ENCODE measurements at places on chromosomes 6 and 20.

DNA sequence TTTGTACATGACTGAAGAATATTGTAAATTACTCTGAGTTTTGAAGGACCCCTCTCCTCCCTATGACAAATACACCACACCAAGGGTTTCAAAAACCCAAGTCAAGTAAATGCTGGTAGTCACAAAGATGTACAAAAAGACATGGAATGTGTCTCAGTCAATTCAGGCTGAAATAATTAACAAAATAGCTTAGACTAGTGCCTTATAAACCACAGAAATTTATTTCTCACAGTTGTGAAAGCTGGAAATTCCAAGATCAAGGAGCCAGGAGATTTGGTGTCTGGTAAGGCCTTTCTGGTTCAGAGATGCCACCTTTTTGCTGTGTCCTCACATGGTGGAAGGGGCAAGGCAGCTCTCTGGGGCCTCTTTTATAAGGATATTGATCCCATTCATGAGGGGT is 202.3 kb upstream of the RIN2 start:
- no peak for DNase-seq

DNA sequence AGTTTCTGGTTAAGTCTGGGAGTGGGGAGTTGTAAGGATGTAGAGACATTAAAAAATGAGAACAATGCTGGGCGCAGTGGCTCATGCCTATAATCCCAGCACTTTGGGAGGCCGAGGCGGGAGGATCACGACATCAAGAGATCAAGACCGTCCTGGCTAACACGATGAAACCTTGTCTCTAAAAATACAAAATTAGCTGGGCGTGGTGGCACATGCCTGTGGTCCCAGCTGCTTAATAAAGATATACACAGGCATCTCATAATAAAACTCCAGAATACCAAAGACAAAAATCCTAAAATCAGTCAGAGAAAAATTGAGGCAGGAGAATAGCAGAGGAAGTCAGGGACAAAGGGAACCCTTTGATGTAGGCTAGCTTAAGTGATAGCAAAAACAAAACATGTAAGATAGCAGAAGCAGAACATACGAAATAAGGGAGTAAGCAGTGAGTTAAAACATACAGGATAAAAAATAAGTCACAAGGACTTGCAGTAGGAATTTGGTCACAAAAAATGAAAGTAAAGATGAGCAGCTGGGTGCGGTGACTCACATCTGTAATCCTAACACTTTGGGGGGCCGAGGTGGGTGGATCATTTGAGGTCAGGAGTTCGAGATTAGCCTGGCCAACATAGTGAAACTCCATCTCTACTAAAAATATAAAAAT is 23.6 kb downstream of the DDX43 start:
- DNase-seq = no peak

- no peak for DNase-seq
Observed at GRCh38 chr6:133396233-133396983, 155.3 kb downstream of the EYA4 start.

- DNase-seq = no peak
Observed at GRCh38 chr20:14832630-14833029, 495.2 kb upstream of the FLRT3 start.

DNA sequence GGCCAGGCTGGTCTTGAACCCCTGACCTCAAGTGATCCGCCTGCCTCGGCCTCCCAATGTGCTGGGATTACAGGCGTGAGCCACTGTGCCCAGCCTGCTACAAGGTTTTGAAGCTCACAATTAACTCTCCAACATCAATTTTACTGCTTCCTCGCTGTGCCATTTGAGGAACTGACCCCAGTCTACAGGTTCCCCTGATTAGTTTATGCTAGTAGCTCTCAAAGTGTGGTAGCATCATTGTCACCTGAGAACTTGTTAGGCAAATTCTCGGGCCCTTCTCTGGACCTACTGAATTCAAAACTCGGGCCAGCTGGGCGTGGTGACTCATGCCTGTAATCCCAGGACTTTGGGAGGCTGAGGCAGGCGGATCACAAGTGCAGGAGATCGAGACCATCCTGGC is 49.4 kb downstream of the MCUR1 start:
- no peak for DNase-seq

DNA sequence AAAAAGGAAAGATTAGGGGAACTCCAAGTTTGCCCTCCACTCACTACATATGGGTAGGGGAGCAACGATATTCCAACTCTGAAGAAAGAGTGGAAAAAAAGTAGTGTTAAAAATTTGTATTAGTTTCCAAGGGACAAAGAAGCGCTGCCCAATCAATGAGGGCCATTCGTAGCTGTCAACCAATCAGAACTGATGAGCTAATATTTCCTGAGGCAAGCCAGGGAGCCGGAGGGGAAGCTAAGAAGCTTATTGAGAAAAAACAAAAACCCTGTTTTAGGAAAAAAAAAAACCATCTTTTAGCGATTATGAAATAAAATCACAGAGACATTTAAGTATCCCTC is 59.5 kb downstream of the TRIM38 start:
- DNase-seq = peak; percentile 34

- DNase-seq = no peak
Observed at GRCh38 chr20:61561111-61561830, 309.2 kb downstream of the CDH4 start.

- DNase-seq = no peak
Observed at GRCh38 chr6:144415835-144416237, 130.7 kb downstream of the UTRN start.

GRCh38 chr6:163634211-163635171 is 220.0 kb downstream of the QKI start:
- DNase-seq = no peak

- no peak for DNase-seq
Observed at GRCh38 chr6:144730088-144730645, 445.0 kb downstream of the UTRN start.

DNA sequence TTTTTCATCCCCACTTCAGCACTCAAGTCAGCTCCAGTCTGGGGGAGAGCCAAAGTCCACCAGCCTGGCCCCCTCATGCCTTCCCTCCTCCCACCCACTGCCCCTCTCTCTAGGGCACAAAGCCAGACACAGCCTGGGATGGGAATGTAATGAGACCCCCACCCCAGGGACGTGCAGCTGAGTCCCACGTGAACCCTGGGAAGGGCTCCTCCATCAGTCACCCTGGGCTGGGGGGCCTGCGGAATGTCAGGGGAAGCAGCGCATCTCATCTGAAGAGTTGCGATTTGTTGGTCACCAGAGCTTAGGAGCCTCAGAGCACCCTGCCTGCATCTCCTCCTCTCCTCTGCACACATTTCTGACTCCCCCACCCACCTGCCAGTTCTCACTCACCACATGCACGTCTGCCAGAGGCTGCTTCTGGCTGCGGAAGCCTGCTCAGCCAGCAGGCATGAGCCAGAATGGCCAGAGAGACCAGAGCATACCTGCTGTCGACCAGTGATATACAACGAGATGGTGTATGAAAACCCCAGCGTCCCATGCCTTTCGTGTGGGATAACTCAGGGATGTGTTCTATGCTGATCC is 167.1 kb upstream of the TOP1 start:
- no peak for DNase-seq

DNA sequence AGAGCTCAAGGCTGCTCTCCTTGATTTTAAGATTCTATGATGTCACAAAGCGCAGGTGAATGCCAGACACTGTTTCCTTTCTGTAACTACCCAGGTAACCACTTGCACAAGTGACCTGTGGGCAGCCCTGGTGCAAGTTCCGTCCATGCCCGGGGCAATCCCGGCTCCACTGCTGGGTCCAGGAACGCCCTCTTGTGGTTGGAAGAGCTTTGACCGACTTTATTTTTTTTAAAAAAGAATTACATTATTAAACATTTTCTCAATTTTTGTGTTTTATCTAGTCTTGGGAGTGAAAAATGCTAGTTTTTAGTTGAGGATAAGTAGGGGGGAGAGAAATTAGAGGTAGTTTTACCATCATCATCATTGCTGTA is 695.2 kb downstream of the QKI start:
- no peak for DNase-seq

- no peak for DNase-seq
Observed at GRCh38 chr6:112281821-112282615, 27.7 kb upstream of the LAMA4 start.

- no peak for DNase-seq
Observed at GRCh38 chr20:49785852-49786175, 26.8 kb upstream of the SLC9A8 start.
